Endothelial cell of umbilical vein (primary cell): ENCODE measurements at places on chromosomes 11 and 22. TPM values are rescaled to one million over a fixed set of nuclear protein-coding genes. Genes with fewer than 3 reads are reported as not detected.
A peak's percentile ranks its signal among the peaks of the same experiment; 100 is the strongest.

SGSM1 gene
- total RNA-seq, result 0.12 and 1.1 TPM in 2 replicates

ACTN3 gene
- 0.18 TPM in 1 of 2 replicates, not detected in the other for total RNA-seq

RBMXL2 gene
- 0.51 TPM in 1 of 2 replicates, not detected in the other for total RNA-seq

TMPRSS5 gene
- total RNA-seq, result 0.58 and 0.64 TPM in 2 replicates

DNA sequence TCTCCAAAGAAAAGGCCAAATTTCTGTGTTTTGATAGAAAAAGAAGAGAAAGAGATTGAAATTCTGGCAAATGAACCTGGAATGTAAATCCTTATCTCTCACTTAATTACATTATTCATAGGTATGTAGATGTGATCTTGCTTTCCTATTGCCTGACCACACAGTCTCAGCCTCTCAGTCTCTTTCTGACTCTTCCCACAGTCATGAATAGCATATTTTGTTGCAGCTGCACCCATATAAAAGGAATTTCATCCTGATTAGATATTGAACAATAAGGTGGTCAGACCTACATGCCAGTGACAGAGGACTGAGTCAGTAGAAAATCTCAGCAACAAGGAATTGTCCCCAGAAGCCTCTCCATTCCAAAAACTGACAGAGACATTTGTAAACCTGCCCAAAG lies 62.9 kb upstream of the LRRC4C start:
- no peaks in the 10 kb centered on the region for H3K27me3 ChIP-seq
- H3K36me3 ChIP-seq, result no peaks in the 10 kb centered on the region
- H3K27ac ChIP-seq, result no peak overlapping the region
- no peak overlapping the region for H3K4me3 ChIP-seq
- H3K4me1 ChIP-seq, result no peaks in the 10 kb centered on the region

DNA sequence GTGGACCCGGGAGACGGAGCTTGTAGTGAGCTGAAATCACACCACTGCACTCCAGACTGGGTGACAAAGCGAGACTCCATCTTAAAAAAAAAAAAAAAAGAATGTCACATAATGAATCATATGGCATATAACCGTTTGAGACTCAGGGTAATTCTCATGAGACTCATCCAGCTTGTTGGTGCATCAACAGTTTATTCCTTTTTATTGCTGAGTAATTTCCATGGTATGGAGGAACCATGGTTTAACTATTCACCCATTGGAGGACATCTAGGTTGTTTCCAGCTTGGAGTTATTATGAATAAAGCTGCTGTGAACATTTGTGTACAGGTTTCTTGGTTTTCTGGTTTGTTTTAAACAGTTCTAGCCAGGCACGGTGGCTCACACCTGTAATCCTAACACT lies 25.3 kb downstream of the PPARA start:
- H3K27me3 ChIP-seq, result no peaks in the 10 kb centered on the region
- H3K4me1 ChIP-seq, result peaks cover 6% of the 10 kb centered on the region
- H3K27ac ChIP-seq, result no peak overlapping the region

- no peaks in the 10 kb centered on the region for H3K27me3 ChIP-seq
- no peak overlapping the region for H3K4me3 ChIP-seq
- H3K27ac ChIP-seq, result no peak overlapping the region
- peaks cover 34% of the 10 kb centered on the region for H3K36me3 ChIP-seq
These were observed 10.3 kb upstream of the NAP1L4 start for GRCh38 chr11:3002351-3002861.

DNA sequence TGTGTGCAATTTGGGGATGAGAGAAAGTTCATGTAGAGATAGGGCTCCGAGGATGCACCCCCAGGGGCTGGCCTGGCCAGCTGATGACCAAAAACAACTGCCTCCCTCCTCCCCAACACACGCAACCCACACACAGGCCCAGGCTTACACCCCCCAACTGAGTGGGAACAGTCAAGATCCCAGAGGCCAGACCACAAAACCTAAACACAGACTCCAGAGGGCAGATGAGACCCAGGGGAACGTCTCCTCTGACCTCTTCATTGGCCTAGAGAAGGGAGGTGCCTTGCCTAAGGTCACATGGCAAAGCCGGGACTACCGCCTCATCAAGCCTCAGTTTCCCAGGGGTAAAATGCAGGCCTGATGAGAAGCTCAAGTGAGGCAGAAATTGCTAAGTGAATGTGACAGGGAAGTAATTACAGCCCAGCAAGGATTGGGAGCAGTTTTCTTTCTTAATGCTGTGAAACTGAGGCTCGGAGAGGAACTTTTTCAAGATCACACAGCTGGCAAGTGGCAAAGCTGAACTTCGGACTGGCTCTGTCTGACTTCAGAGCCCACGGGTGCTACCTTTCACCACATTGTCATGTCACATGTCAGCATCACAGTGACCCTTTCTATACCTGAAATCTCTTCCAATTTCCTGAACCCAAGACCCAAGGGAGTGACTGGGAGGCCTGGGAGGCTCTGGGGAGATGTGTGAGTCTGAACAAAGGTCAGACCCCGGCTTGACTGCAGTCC lies 69.9 kb upstream of the WNT11 start:
- H3K4me3 ChIP-seq, result no peak overlapping the region
- H3K36me3 ChIP-seq, result no peaks in the 10 kb centered on the region
- H3K4me1 ChIP-seq, result no peaks in the 10 kb centered on the region
- no peak overlapping the region for H3K27ac ChIP-seq

DNA sequence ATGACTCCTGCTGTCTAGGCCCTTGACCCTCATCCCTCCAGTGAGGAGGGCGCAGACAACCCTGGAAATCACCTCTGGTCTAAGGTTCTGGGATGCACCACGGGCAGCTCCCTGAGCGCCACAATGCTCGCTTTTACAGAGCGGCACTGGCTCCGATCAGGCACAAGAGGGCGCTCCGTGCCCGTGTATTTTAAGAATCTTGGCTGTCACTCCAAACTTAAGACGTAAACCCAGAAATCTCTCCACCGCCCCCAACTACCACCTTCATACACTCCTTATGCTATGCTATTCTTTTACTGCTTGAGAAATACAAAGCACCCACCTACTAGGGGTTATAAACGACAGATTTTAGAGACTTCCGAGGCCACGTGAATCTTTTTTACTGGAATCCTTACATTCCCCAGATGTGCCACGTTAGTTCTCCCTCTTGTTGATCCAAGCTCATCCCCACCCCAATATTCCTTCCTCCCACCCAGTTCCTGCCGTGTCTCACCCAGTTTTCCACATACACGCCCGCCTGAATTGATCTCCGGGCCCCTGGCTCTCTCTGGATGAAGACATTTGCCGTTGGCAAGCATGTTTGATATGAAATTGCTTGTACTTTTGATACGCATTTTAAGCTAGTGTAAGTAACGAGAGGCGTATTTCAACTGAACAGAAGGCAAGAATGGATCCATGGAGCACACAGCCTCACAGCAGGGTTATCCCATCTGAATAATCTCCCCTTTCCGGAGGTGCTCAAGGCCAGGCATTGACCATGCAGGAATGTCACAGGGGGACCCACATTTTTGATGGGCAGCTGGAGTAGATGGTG lies 453.5 kb downstream of the OPCML start:
- DNase-seq, result peak; percentile 27
- no peak overlapping the region for H3K4me3 ChIP-seq
- H3K4me1 ChIP-seq, result no peaks in the 10 kb centered on the region
- no peaks in the 10 kb centered on the region for H3K27me3 ChIP-seq
- H3K27ac ChIP-seq, result no peak overlapping the region
